ENCODE measurements at places on chromosomes 13 and 19.

DNA sequence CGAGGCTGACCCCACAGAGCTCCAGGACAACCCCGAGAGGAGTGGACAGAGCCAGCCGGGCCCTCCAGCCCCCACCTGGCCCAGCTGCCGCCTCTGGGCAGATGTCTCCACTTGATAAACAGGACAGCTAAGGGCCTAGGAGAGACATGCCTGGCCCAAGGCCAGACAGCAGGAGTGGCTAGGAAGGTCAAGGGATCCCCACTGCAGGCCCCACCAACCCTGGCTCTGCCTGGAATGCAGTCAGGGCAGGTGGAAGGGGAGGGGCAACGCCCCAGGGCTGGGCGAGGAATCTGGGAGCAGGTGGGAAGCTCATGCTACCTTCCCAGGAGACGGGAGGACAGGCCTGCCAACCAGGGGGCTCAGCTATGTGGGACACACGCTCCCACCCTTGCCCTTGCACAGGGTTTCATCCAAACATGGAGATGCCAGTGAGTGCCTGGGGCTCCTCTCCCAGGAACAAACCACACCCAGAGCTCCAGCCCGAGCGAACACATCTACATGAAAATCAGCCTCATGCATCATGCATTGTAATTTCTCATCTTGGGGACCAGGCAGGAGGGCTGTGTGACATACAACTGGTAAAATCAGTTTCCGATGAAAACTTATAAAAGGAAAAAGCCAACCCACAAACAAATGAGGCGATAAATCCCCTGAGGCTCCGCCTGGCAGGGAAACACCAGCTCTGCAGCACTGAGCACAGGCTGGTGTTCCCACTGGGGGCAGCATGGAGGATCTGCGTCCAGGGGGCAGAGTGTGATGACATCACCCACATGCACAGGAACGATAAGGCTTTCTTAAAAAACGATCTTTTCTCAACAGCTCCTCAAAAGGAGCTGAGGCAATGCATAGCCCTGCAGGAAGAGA, 25.0 kb downstream of the SH3GL1 start:
- DNase-seq = peak; percentile 62

- DNase-seq = no peak
Observed at GRCh38 chr13:83709426-83710132, 172.7 kb downstream of the SLITRK1 start.

- DNase-seq = no peak
Observed at GRCh38 chr13:79847882-79848592, 367.1 kb downstream of the NDFIP2 start.

GRCh38 chr13:48222358-48223301, 10.4 kb upstream of the ITM2B start:
- DNase-seq = no peak

DNA sequence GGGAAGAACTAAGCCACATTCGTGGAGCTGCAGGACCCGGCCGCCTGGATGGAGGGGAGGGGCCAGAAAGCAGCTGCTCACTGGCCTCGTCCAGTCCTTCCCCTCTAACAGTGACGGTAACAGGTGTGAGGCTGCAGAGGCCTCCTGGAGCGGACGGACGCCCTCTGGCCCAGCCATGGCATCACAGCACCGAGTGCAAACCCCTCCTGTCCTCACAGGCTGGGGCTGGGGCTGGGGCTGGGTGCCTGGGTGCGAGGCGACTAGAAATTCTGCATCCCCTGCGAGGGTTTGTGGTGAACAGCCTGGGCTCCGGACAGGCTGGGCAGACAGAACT, 3.6 kb downstream of the MICOS13 start:
- no peak for DNase-seq

- DNase-seq = no peak
Observed at GRCh38 chr19:39360599-39360998, 18.4 kb downstream of the SAMD4B start.

- no peak for DNase-seq
Observed at GRCh38 chr13:51435002-51435578, 17.7 kb downstream of the INTS6 start.

GRCh38 chr13:107807306-107808073, 407.8 kb downstream of the LIG4 start:
- no peak for DNase-seq

- DNase-seq = peak; percentile 88
Observed at GRCh38 chr19:29263305-29264135, 50.6 kb upstream of the UQCRFS1 start.

DNA sequence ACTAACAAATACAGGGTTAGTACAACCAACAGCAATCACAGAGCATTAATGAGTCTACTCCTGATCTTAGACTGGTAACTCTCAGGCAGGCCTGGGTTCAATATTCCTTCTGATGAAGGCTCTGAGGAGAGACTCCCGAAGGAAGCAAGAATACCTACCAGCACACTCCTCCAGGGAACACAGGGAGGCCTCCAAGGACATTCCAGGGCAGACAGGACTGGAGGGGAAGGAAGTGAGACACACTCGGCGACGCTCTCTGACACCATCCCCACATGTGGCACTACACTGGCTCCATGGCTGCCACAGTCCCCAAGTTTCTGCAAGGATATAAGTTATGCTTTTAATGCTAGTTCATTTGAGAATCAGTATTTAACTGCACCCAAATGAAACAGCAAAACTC, 20.1 kb downstream of the THSD1 start:
- no peak for DNase-seq

- no peak for DNase-seq
Observed at GRCh38 chr19:31715249-31715945, 366.2 kb upstream of the TSHZ3 start.

DNA sequence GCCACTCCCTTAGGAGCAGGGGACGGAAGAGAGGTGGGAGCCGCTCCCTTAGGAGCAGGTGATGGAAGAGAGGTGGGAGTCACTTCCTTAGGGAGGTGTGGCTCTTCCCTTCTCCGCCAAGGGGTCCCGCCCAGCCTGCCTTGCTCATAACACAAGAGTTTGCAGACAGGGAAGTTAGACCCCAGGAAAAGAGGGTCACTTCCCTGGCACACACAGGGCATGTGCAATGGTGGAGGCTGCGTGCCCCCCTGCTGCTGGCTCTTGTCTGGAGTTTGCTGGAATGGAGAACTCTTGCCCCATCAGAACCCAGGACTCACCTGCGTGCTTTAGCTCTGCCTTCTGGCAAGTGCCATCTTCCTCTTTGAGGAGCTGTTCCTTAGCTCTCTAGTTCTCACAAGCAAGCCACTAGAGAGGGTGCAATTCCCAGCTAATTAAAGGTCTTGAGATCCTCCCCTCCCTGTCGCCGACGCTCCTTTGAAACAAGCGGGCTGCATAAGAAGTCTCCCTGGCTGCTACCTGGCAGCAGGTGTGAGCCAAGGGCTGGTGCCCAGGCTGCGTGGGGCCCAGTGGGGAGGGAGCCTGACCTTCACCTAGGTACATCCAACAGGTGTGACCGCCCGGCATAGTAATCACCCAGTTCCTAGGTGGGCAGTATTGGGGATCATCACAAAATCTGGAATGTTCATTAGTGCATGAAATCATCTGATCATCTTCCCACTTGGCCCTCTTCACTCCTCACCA, 281.6 kb downstream of the ZNF536 start:
- no peak for DNase-seq

GRCh38 chr13:97630725-97631124, 196.8 kb downstream of the RAP2A start:
- DNase-seq = no peak

- no peak for DNase-seq
Observed at GRCh38 chr13:75079226-75079625, 402.7 kb downstream of the TBC1D4 start.

GRCh38 chr19:4705413-4706131, 18.1 kb downstream of the DPP9 start:
- DNase-seq = no peak

DNA sequence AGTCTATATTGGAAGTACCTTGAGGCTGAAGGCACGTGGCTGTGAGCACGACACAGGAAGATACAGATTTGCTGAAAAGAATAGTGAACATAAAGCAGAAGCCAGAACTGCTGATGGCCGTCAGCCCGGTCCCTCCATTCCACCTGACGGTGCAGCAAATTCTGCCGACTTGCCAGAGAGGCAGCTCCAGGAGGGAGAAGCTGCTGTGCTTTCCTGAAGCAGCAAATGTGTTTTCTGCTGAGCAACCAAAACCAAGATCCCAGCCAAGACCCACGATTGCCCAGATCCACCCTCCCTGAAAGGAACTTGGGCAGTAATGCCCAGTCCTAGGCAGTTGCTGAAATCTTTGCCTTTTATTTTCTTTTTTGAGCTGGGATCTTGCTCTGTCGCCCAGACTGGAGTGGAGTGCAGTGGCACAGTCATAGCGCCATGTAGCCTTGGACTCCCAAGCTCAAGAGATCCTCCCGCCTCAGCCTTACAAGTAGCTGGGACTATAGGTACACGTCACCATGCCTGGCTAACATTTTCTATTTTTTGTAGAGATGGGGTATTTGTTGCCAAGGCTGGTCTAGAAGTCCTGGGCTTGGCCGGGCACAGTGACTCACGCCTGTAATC, 7.0 kb upstream of the RCN3 start:
- no peak for DNase-seq

GRCh38 chr13:40368127-40368891, 298.1 kb downstream of the FOXO1 start:
- DNase-seq = no peak

DNA sequence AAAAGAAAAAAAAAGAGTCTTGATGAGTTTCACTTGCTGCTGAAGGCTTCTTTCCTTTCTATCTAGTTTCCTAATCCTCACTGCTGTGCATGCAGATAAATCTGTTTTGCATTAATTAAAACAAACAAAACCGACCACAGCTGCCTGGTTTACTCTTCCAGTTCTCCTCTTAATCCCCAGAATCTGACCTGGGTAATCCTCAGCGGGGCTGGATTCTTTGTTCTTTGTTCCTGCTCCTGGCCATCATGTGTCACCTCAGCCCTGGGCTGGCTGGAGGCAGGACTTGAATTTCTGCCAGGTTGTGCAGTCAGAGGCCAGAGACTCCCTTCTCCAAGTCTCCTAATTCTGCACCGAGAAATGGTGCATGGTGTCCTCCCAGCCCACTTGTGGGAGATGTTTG, 52.2 kb upstream of the CYP4F8 start:
- no peak for DNase-seq

DNA sequence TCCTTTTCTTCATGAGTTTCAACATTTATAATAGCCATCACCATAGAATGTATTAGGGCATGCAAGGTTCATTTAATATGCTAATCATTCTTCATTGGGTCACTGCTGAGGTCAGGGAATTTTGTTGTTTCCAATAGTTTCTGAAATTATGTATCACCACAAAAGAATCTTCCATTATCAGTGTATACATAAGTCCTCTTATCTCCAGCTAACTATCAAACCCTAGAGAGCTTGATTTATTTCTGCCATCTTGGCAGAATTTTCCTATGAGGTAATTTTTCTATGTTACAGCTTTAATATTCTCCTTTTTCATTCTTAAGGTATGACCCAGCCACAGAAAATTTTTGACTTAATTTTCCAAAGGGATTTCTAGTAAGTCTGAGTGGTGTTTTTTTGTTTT, 415.0 kb upstream of the SLITRK1 start:
- DNase-seq = no peak

DNA sequence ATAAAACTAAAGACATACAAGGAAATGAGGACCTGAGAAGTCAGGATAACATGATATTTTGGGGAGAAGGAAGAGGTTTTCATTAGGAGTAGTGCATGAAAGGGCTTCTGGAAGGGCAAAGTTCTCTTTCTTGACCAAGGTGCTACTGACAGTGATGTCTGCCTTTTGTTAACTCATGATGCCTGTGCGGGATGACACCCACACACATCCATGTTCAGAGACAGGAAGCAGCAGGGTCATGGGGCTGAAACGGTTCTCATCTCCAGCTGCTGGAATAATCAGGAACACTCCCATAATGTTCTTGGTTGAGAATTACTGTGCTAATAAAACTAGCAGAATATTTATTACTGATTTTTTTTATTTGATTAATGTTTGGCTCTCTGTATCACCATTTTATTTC, 29.1 kb downstream of the KCNC3 start:
- no peak for DNase-seq

GRCh38 chr19:1383312-1384084, at the start of gene NDUFS7:
Gene NDUFS7, plus strand, starts transcription at chr19:1383907. Its CDS starts 20 bp downstream, at chr19:1383927.
- peak; percentile 99 for DNase-seq

- no peak for DNase-seq
Observed at GRCh38 chr13:33556828-33557227, 261.1 kb upstream of the RFC3 start.

GRCh38 chr13:96632536-96633320, 361.5 kb downstream of the OXGR1 start:
- no peak for DNase-seq

GRCh38 chr13:41299316-41300094, 11.6 kb upstream of the NAA16 start:
- DNase-seq = no peak

DNA sequence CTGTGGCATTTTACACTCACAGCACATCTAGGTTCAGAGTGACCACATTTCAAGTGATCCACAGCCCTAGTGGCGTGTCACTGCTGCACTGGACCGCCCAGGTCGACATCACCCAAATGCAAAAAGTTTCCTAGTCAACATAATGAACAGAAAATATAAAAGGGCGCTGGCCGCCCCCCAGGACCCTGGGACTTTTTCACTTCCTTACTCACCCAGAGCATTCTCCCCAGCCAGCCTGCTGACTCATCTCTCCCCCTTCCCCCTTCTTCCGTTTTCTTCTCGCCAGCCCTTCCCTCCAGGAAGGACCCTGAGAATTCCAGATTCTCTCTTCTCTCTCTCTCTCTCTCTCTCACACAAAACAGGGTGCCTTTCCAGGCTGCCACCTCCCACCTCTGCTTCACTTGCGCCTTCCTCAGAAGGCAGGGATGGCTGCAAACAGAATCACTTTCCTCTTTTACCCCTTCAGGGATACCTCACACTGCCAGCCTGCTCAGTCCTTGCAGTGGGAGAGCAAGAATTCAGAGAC, 21.0 kb upstream of the GRWD1 start:
- DNase-seq = no peak

DNA sequence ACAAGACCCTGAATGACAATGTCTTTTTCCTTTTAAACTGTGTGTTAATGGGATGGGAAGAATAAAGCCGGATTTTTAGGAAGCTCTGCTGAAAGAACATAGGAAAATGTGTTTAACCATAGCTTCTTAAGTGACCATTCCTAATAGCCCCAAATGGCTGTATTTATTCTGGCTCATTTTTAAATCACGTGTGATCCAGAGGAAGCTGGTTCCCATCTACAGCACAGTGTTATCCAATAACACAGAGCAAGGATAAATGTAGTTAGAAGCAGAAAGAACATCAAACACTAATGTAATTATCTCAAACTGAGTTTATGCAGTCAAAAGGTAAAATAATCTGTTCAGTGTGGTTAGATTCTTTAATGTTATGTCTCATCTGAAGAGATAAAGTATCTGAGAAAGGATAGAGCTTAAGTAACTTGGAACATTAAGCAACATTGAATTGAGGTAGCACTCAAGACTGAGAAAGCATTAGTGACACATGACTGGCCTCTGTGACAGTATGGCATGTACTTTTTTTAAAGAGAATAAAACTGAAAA, 853.3 kb downstream of the GPC5 start:
- DNase-seq = no peak

- peak; percentile 50 for DNase-seq
Observed at GRCh38 chr13:112669881-112670499, 19.8 kb upstream of the ATP11A start.
